ENCODE measurements at places on chromosomes 7 and 10. TPM values are rescaled to one million over a fixed set of nuclear protein-coding genes. Genes with fewer than 3 reads are reported as not detected.

GRCh38 chr7:124764847-124765400 lies 668 bp downstream of the GPR37 start:
- no peak for DNase-seq

DNA sequence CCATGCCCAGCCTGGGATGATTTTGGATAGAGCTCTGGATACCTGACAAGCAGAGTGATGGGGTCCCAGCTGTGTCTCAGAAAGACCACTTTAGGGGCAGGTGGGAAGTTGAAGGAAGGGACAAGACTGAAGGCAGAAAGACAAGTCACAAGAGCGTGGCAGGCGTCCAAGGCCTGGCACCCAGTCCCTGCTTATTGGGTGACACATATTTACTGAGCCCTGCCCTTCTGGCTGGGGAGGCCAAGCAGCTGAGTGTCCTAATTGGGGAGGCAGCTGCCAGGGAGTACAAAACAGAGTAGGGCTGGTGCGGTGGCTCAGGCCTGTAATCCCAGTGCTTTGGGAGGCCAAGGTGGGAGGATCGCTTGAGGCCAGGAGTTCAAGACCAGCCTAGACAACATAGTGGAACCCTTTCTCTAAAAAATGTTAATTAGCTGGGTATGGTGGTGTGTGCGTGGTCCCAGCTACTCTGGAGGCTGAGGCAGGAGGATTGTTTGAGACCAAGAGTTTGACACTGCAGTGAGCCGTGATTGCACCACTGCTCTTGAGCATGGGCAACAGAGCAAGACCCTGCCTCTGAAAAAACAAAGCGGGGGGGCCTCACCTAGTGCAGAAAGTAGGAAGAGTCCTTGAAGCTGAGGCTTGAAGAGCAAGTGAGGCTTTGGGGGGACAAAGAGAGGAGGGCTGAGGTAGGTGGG lies 53.0 kb upstream of the GTF2I start:
- DNase-seq: no peak

- no peak for DNase-seq
Measured at GRCh38 chr10:22346096-22346661, 883 bp downstream of the SPAG6 start.

DNA sequence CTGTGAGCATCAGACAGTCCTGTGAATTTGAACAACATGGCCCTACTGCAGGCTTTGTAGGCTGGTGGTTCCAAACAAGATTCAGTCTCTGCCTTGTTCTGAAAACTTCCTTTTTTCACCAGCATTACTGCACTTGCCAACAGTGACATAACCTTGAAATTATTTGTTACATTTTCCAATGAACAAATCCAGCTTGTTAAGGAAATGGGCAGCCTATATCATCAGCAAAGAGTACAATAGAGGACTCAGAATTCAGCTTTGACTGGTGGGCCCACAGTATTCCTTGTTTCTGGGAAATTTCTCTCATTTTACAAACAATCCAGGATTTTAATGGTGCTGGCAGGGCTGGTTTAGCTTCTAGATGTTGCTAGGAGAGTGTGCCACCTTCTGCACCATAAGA lies 703.7 kb upstream of the FZD8 start:
- no peak for DNase-seq

The TMEM140 gene
- total RNA-seq: 29.4 TPM

DNA sequence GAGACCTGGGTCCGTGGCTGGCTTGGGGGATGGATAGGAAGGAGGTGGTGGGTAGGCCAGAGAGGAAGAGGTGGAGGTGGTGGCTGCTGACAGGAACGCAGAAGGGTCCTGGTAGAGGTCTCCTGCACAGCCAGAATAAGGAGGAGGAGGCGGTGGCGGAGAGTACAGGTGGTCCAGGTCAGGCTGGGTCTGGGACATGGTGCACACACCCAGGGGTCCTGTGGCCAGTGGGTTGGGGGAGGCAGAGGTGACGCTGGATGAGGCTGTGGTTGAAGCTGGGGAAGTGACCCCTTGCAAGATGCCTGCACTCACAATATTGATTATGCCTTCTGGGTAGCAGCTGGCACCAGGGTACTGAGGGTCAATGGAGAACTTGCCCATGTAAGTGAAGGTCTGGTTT lies 2.2 kb downstream of the EGR2 start:
- no peak for DNase-seq

The FEZF1 gene
- total RNA-seq: not detected

DNA sequence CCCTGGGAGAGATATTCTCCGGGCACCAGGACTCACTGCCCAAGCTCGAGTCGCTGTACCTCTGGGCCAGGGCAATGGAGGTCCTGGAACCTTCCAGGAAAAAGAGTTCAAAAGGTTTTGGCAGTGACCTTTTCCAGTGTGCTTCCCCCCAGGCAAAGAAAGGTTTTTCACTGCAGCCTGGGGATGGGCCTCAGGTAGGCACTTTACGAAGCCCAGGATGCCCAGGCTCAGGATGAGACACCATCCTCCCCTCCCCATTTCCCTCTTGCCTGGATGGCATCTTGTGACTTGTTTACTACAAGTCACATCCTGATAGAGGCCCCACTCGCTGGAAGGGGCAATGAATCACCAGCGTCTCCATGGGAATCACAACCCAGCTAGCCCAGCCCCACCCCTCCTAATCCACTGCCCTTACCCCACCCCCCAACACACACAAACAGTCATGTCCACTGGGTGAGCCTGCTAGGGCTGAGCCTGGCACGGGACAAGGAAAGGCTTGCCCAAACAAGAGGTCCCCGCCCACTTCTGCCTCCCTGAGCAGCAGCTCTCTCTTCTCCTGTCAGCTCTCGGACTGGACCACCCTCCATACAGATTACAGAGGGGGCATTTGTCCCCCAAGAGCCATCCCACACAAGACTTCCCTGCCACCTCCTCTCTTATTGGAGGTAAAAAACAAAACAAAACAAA lies 93.8 kb upstream of the SMNDC1 start:
- no peak for DNase-seq

DNA sequence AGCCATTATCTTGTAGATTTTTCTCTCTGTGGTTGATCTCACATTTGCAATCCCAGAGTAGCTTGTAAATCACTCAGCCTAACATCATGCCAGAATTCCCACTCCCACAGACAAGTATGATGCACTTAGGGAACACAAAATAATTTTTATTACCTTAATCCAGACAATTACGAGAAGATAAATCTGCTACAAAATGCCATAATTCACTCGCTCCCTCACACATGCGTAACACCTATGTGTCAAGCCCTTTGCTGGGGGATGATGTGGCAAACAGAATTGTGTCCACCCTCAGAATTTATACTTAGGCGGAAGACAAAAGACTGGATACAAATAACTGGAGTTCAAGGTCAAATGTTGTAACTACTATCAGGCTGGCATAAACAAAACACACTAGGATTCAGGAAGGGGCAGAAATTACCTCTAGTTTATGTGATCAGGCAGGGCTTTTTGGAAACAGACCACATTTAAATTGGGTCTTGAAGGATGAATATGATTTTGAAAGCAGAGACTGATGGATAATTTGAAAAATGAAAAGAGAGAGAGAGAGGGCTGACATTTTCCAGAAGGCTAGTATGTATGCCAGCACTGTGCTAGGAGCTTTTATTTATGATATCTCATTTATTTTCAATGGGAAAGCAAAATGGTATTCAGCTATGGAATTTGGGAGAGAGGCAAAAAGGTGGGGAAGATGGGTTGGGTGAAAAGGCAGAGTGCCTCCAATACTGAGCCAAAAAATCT lies 69.8 kb downstream of the DOCK4 start:
- no peak for DNase-seq

DNA sequence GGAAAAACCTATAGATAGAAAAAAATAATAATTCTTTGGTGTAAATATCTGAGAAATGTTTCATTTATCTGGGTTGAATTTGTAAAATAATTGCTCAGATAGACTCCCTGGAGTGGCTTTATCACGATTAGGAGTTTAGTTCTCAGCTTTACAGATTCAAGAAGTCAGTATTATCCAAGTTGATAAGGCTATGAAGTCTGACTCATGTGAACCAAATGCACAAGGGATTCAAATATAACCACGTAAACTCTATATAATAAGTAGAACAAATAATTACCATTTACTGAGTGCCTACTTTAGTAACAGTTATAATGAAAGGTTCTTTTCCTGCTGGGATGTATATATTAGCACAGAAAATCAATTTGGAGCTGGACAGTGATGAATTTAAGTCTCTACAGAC lies 290.4 kb downstream of the PRKG1 start:
- DNase-seq: no peak

The INSIG1 gene
- 116 TPM for total RNA-seq

- no peak for DNase-seq
Measured at GRCh38 chr10:101617102-101617823, 29.1 kb downstream of the DPCD start.

GRCh38 chr10:105063796-105064195 lies 422.7 kb downstream of the SORCS3 start:
- DNase-seq: no peak

- DNase-seq: no peak
Measured at GRCh38 chr10:70680899-70681730, 8.8 kb downstream of the ADAMTS14 start.

DNA sequence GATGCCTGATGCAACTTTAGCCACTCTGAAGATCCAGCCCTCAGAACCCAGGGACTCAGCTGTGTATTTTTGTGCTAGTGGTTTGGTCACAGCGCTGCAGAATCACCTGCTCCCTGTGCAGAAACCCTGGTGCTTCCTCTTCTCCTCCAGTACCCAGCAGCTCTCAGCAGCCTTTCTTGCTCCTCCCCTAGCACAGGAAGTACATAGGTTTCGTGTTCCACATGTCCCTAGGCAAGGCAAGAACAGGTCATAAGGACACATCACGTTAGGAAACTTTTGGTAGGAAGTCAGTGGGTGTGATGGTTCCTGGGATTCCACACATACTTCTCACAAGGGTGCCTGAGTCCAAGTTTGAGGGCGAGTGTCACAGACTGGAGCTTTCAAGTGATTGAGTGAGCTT lies 167.9 kb upstream of the PRSS1 start:
- no peak for DNase-seq

The GPNMB gene
- 145 TPM for total RNA-seq

DNA sequence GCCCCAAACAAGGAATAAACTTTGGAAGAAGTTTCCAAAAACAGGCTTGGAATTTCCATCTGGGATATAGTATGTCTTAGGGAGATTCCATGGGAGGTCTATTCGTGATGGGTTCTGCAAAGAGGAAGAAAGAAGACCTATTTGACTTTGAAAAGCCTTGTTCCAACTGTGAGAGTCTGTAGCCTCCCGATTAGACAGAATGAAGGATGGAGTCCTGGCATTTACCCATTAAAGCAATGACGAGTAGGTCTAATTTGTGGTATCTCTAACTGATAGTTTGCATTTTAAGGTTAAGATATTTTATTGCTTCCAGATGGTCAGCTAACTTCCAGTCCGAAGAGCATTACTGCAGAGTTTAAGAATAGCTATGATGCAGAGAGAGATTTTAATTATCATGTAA lies 19.5 kb upstream of the GALNT17 start:
- DNase-seq: no peak

GRCh38 chr10:30675791-30676718 lies 46.5 kb upstream of the LYZL2 start:
- no peak for DNase-seq

DNA sequence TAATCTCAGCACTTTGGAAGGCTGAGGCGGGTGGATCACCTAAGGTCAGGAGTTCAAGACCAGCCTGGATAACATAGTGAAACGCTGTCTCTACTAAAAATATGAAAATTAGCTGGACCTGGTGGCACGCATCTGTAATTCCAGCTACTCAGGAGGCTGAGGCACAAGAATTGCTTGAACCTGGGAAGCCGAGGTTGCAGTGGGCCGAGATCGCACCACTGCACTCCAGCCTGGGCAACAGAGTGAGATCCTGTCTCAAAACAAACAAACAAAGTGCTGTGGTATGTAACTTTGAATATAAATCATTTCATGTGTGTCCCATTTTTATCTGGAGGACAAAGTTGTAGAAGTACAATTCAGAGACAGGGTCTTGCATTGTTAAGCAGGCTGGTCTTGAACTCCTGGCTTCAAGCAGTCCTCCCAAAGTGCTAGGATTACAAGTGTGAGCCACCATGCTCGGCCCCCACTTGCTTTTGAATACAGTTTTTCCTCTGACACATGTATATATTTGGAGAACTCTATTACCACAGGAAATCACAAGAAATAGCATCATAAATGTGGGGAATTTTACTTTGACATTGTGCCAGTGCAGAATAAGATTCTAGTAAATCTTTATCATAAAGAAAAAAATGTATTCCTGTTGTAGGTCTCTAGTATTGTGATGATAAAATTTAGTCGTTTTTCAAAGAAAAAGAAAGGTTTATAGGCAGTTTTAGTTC lies 32.6 kb downstream of the PTPN12 start:
- DNase-seq: no peak

The PIK3CG gene
- total RNA-seq: 6.6 TPM

Measured in sciatic nerve (tissue), 2 donors.